ENCODE measurements at places on chromosomes 11 and 22. TPM values are rescaled to one million over a fixed set of nuclear protein-coding genes. Genes with fewer than 3 reads are reported as not detected.

- DNase-seq = no peak
Measured at GRCh38 chr22:32411402-32411801, 645 bp downstream of the RTCB start.

- no peak for DNase-seq
Measured at GRCh38 chr22:22745225-22746060, 101.0 kb downstream of the GGTLC2 start.

DNA sequence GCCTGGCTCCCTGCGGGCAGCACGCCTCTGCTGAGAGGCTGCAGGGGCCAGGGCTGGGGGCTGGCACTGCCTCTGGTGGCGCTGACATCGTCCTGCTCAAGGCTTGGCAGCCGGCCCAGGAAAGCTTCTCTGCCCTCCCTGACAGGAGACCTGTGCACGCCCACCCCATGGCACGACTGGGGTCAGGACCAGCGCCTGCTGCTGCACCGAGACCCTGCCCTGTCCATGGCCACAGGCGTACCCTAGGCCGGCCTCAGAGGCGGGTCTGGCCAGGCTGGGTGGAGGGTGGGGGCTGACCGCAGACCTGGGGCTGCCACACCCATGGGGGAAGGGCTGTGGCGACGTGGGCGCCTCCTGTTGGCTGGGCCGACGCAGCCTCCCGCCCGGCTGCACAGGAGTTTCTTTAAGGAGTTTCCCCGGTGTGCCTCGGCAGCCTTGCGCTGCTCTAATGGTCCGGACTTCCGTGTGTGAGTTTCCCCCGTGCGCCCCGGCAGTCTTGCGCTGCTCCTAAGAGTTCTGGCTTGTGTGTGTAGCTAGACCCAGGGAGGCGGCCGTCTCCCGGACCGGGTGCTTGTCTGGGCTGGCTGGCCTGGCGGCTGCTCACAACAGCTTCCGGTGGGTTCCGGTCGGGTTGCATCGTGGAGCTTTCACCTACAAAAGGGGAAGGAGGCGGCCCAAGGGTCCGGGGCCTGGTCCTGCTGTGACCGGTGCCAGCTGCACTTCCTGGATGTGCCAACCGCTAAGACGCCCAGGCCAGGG lies 4.6 kb downstream of the TRABD start:
- DNase-seq = no peak

Gene ATG16L2
- 23.3 TPM for total RNA-seq
